Fibroblast of lung (primary cell): ENCODE measurements at places on chromosomes 1 and 21. TPM values are rescaled to one million over a fixed set of nuclear protein-coding genes. Genes with fewer than 3 reads are reported as not detected.
A peak's percentile ranks its signal among the peaks of the same experiment; 100 is the strongest.

CA14 gene
- total RNA-seq: not detected in 2 replicates

OR2L2 gene
- total RNA-seq: under 0.01 TPM in 1 of 2 replicates, not detected in the other

CRTC2 gene
- 2.6 TPM in 2 replicates for total RNA-seq

MIXL1 gene
- total RNA-seq: not detected in 2 replicates

S100A1 gene
- total RNA-seq: 0.17 TPM in 1 of 2 replicates, not detected in the other

CHI3L1 gene
- total RNA-seq: 3.0 and 17.5 TPM in 2 replicates

- no peaks in the 10 kb centered on the region for H3K36me3 ChIP-seq
- no peak overlapping the region for H3K27ac ChIP-seq
- H3K4me1 ChIP-seq: peaks cover 8% of the 10 kb centered on the region
- peak; percentile 47 for DNase-seq
Measured at GRCh38 chr1:905071-905749, 18.5 kb upstream of the SAMD11 start.

GRCh38 chr1:209427277-209427676 is 156.2 kb upstream of the CAMK1G start:
- no peaks in the 10 kb centered on the region for H3K4me1 ChIP-seq
- no peaks in the 10 kb centered on the region for H3K27me3 ChIP-seq
- no peak overlapping the region for H3K4me3 ChIP-seq
- H3K27ac ChIP-seq: no peak overlapping the region
- H3K36me3 ChIP-seq: no peaks in the 10 kb centered on the region

DNA sequence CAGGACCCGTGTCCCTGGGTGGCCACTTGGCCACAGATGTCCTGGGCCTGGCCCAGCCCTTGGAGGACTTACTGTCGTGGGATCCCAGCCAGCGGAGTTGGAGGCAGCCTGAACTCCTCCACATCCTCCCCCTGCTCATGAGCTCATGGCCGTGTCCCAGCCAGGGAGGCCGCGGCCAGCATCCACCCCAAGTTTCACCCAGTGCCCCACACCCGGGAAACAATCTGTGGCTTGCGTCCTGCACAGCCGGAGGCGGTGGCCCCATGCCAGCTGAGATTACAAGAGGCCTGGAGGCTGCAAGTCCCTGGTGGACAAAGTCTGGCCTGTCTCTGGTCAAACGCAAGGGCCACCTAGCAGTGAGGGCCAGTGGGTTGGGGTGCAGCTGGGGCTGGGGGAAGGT is 27.5 kb upstream of the TMEM52 start:
- H3K4me3 ChIP-seq: no peak overlapping the region
- peak; percentile 25 for DNase-seq
- H3K27ac ChIP-seq: no peak overlapping the region
- H3K27me3 ChIP-seq: peaks cover 5% of the 10 kb centered on the region
- H3K4me1 ChIP-seq: no peaks in the 10 kb centered on the region
- H3K36me3 ChIP-seq: no peaks in the 10 kb centered on the region

DNA sequence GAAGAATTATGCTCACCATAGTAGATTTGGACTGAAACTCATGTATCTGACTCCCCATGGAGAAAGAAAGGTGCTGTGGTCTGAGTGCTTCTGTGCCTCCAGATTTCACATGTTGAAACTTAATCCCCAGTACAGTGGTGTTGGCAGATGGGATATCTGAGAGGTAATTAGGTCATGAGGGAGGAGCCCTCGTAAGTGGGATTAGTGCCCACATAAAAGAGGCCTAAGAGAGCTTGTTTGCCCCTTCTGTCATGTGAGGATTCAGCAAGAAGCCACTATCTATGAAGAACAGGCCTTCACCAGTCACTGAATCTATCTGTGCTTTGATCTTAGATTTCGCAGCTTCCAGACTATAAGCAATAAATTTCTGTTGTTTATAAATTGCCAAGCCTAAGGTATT is 150.1 kb downstream of the PLPP3 start:
- no peaks in the 10 kb centered on the region for H3K27me3 ChIP-seq
- no peak for DNase-seq
- no peak overlapping the region for H3K4me3 ChIP-seq
- no peaks in the 10 kb centered on the region for H3K36me3 ChIP-seq
- H3K4me1 ChIP-seq: no peaks in the 10 kb centered on the region

- H3K27me3 ChIP-seq: no peaks in the 10 kb centered on the region
- no peak overlapping the region for H3K27ac ChIP-seq
- no peak overlapping the region for H3K4me3 ChIP-seq
- H3K36me3 ChIP-seq: no peaks in the 10 kb centered on the region
- no peak for DNase-seq
Measured at GRCh38 chr21:33648555-33648954, 6.3 kb downstream of the ITSN1 start.

DNA sequence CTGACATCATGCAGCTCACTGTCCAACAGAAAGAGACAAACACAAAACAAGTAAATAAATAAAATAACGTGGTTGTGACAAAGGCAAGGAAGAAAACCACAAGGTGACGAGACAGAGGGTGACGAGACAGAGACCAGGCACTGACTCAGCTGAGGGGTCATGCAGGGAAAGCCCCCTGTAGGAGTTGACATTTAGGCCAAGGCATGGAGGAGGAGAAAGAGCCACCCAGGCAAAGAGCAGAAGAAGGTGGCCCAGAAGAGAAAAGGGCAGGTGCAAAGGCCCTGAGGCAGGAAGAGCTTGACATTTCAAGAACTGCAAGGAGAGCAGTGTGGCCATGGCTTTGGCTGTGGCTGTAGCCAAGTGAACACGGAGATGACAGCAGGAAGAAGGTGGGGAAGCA is 65.1 kb upstream of the ID3 start:
- peaks cover 14% of the 10 kb centered on the region for H3K27me3 ChIP-seq
- DNase-seq: no peak
- H3K27ac ChIP-seq: no peak overlapping the region
- H3K36me3 ChIP-seq: no peaks in the 10 kb centered on the region
- no peak overlapping the region for H3K4me3 ChIP-seq

DNA sequence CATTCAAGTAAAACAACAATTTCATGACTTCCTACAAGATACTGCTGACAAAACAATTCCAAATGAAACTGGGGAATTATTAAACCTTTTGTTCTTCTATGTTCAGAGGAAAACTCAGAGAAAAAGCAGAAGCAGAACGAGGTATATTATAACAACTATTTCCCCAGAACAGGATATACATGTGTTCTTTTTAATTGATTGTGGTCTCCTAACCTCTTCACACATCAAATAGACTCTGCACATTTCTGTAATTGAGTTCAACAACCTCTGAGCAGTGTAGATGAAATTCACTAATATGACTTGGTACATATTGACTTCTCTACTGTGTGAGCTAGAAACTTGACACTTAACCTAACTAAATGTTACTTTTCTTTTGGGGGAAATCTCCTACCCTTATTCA is 584.2 kb downstream of the NEGR1 start:
- no peaks in the 10 kb centered on the region for H3K4me1 ChIP-seq
- H3K27ac ChIP-seq: no peak overlapping the region
- no peak overlapping the region for H3K4me3 ChIP-seq
- H3K27me3 ChIP-seq: no peaks in the 10 kb centered on the region
- DNase-seq: no peak

- H3K4me1 ChIP-seq: no peaks in the 10 kb centered on the region
- no peaks in the 10 kb centered on the region for H3K36me3 ChIP-seq
- no peak overlapping the region for H3K27ac ChIP-seq
- H3K4me3 ChIP-seq: peak overlapping the region; percentile 28
- no peak for DNase-seq
Measured at GRCh38 chr1:160437432-160438316, 37.3 kb downstream of the VANGL2 start.

DNA sequence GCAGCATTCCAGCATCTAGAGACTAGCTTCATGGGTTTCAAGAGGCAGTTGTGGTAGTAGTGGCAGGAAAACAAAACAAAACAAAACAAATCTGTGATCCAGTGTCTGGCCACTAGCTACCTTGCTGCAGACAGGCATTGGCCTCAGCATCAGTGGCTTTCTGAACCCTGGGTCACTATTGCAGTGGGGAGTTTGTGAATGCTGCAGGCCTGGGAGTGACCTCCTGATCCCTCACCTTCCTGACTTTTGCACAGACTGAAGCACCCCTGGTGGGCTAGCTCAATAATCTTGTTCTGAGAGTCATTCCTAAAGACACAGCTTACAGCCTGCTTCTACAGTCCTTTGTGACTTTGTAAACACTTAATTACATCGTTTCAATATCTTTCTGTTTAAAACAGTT is 24.9 kb upstream of the APCS start:
- no peak for DNase-seq
- H3K27ac ChIP-seq: no peak overlapping the region
- no peak overlapping the region for H3K4me3 ChIP-seq
- no peaks in the 10 kb centered on the region for H3K27me3 ChIP-seq
- no peaks in the 10 kb centered on the region for H3K4me1 ChIP-seq

DNA sequence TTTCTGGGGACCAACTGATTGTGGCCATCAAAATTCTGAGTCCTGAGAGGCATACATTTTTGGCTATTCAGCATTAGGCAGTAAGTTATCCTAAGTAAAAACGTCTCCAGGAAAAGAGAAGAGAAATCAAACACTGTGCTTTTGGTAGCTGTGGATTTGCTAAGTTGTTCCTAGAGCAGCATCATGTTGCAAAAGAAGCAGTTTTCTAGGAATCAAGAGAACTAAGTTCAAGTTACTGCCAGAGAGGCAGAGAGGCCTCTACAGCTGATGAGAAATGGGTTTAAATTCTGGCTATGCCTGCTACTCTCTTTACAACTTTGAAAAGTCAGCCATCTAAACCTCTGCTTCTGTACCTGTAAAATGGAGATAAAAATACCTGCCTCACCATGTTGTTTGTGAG is 22.8 kb downstream of the RD3 start:
- no peaks in the 10 kb centered on the region for H3K4me1 ChIP-seq
- H3K27ac ChIP-seq: no peak overlapping the region
- H3K27me3 ChIP-seq: peaks cover 11% of the 10 kb centered on the region
- H3K36me3 ChIP-seq: no peaks in the 10 kb centered on the region
- no peak for DNase-seq

DNA sequence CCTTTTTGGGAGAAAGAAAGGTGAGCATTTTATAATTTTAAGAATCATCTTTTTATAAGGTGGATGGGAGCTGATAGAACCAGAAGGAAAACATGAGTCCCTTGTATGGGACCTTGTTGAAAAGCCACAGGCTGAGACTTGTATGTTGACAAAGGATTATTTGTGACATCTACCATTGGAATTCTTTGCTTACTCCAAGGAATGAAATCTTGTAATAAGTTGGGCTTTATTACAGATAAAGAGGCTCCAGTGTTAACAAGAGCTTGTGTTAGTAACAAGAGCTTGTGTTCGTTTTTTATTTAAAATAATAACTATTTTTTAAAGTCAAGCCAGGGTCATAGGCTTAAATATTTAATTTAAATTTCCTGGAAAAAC is 201.1 kb upstream of the CHRM3 start:
- no peaks in the 10 kb centered on the region for H3K36me3 ChIP-seq
- no peak overlapping the region for H3K4me3 ChIP-seq
- no peaks in the 10 kb centered on the region for H3K4me1 ChIP-seq
- H3K27me3 ChIP-seq: no peaks in the 10 kb centered on the region
- no peak for DNase-seq

DNA sequence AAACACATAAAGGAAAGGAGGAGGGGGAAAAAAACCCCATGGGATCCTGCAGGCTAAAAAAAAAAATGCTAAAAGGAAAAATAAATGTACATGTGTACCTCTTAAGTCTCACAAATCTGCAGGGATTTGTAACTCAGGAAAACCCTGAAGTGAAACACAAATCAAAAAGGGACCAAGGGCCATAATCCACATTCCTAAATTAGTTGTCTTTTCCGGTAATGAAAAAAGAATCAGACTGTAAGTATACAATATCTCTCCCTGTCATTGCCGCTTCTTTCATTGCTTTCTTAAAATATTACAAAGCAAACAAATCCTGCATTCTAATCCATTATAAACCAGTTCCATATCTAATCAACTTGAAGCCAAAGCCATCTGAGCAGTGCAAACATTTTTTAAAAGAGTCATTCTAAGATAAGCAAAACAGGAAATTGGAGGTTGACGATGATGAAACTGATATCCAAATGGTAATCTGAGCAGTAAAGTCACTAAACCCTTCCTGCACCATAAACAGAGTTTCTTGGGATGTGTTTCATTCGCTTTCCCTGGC is 58.7 kb upstream of the SIM2 start:
- no peak for DNase-seq
- no peak overlapping the region for H3K4me3 ChIP-seq
- no peak overlapping the region for H3K27ac ChIP-seq
- H3K27me3 ChIP-seq: peaks cover 3% of the 10 kb centered on the region

DNA sequence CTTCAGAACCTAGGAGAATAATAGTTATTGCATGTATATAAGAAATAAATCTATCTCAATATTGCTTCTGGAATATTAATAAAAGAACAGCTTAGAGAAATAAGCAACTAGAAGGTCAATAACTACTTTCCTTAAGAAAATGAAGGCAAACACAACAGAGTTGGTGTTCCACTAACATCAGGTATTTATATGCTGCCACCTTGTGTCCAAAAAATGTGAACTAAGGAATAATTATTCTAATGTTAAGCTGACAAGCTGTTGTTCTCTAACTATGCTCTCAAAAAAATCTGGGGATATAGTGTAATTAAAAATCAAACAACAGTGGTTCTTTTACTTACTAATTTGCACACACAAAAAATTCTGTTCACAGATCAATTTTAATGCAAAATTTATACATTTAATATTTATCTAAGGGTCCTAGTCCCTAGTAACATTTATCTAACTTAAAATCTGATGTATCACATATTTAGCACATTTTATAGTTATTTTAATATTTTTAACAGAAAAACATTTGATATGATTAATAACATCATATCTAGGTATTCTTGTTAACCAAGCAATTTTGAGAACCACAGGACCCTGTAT is 39.6 kb downstream of the UCHL5 start:
- H3K36me3 ChIP-seq: no peaks in the 10 kb centered on the region
- DNase-seq: peak; percentile 55
- no peaks in the 10 kb centered on the region for H3K4me1 ChIP-seq
- no peak overlapping the region for H3K27ac ChIP-seq
- no peaks in the 10 kb centered on the region for H3K27me3 ChIP-seq
- H3K4me3 ChIP-seq: no peak overlapping the region

- H3K4me3 ChIP-seq: no peak overlapping the region
- DNase-seq: no peak
- H3K4me1 ChIP-seq: no peaks in the 10 kb centered on the region
- no peaks in the 10 kb centered on the region for H3K27me3 ChIP-seq
- no peak overlapping the region for H3K27ac ChIP-seq
Measured at GRCh38 chr1:101044259-101044658, 18.7 kb upstream of the DPH5 start.

GRCh38 chr1:58755468-58755872 is 28.4 kb downstream of the JUN start:
- DNase-seq: peak; percentile 100
- peaks cover 25% of the 10 kb centered on the region for H3K4me1 ChIP-seq
- H3K36me3 ChIP-seq: no peaks in the 10 kb centered on the region
- no peak overlapping the region for H3K4me3 ChIP-seq
- peak overlapping the region; percentile 69 for H3K27ac ChIP-seq
